ENCODE measurements at places on chromosomes 5 and 9.
A peak's percentile ranks its signal among the peaks of the same experiment; 100 is the strongest.

- no peak for DNase-seq
These were observed 10.9 kb upstream of the SOWAHA start for GRCh38 chr5:132802044-132802684.

DNA sequence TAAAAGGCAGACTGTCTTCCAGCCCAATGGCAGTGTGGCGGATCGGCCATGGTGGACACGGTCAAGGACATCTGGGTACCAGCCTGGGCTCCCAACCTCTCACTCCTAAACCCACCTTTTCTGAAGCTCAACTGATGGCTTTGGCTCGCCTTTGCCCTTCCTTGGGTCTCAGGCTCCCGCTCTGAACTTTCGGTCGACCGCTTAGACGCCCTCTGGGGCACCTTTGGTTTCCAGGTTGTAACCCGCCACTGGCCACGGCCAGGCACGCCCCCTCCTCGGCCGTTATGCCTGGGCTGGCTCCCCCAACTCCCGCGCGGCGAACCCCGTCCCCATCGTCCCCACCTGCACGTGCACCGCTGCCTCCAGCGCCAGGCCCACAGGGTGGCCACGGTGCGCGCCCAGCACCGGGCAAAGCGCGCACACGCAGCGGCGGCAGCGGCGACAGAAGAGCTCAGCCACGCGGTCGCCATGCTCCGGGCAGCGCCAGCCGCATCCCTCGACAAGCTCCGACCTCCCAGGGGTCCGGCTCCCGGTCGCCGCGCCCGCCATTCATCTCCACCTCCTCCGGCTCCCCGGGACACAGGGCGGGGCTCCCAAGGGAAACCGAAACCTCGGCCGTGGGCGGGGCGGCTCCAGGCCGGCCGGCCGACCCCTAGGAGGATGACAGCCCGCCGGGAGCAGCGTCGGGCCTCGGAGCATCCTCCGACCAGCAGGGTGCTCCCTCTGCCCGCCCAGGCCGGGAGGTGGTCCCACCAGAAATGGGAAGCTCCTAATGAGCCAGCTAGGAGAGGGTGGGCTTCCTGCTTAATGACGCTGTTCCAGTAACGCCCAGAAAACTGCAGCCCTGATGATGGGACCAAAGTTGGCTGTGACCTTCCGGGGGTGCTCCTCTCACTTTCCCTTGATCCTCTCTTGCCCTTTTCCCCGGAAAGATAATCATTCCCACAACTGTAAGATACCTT lies at the start of gene TRIM14:
TRIM14 (minus strand) TSS at position 583 of the 962 bp plus-strand sequence; CDS start at position 549, 34 bp downstream.
- DNase-seq, result peak; percentile 62

GRCh38 chr5:2714026-2714425 lies 37.5 kb downstream of the IRX2 start:
- no peak for DNase-seq

- no peak for DNase-seq
These were observed 124.3 kb upstream of the SLC25A48 start for GRCh38 chr5:135710045-135710675.

DNA sequence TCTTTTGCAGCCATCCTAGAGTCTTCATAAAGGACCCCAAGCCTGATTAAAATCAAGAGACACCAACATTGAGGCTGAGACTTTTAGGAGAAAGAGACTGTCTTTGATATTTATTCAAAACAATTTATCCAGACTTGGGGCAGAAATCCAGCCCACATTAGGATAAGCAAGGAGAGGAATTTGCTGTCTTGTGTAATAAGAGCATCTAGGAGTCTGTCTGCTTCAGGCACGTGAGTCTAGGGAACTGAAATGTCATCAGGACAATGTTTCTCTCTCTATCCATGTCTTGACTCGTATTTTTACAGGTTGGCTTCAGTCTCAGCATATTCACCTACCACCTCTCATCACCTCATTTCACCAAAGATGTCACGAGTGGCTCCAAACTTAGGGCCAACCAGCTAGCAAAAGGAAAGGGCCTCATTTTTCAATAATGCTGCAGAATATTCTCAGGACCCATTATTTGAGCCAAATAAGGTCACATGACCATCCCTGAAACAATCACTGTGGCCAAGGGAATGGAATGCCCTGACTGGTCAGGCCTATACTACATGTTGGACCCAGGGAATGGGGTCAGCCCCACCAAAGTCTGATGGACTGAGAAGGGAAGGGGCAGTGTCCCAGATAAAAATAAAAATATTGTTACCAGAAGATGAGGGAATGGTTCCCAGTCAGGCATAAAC lies 70.3 kb upstream of the SAP30L start:
- DNase-seq, result no peak

DNA sequence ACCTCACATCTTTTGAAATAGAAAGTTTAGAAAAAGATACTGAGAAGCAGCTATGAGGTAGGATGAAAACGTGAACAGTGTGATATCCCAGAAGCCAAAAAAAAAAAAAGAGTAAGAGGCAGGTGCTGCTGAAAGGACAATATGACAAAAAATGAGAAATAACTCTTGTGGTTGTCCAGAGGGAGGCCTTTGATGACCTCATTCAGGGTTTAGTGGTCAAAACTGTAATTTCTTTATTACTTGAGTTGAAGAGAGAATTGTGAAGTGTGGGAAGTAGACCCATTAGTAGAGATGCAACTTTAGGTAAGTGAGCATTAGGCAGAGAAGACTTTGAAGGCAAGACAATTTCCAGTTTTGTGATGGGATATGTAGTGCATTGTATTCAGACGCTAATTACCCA lies 1306.3 kb upstream of the ACO1 start:
- no peak for DNase-seq

GRCh38 chr5:146072595-146072994 lies 32.8 kb downstream of the PLAC8L1 start:
- DNase-seq, result no peak

DNA sequence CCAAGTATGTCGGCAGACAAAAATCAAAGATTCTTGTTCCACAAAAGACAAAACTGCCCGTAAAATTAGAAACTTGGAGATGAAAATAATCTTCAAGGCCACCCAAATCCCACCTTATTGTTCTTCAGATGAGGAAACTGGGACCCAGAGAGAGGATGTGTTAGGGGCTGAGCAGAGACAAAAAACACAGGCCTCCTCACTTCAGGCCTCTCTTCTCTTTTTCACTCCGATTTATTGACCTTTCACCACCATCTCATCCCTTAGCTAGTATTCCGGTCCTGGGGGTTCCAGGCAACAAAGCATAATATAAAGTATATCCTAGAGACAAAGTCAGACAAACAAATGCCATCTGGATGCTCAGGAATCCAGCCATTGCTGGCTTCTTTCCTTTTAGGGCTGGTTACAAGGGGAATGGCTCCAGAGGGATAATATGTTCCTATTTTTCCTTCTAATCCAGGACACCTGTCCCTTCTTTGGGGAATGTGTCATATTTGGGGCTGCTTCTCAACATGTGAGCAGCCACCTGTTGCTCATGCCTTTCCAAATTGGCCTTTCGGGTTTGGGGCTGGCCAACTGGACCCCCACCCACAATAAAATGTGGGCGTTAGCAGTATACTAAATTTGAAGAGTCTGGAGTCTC lies 42.2 kb upstream of the AFAP1L1 start:
- DNase-seq, result no peak

DNA sequence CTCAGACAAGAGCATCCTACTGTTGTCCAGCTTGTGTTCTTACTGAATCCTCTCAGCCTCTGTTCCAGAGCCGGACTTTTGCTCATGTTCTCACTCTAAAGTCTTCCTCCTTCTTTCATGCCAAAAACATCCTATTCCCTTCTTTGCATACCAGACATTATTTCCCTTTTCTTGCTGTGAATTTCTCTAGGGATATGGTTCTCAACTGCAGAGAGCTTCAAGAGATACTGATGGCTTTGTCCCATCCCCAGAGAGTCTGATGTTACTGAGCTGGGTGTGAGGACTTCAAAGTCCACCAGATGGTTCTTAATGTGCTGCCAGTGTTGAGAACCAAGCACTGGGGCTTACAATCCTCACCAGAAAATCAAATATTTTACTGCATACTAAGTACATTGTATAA lies 98.6 kb upstream of the FER start:
- no peak for DNase-seq

DNA sequence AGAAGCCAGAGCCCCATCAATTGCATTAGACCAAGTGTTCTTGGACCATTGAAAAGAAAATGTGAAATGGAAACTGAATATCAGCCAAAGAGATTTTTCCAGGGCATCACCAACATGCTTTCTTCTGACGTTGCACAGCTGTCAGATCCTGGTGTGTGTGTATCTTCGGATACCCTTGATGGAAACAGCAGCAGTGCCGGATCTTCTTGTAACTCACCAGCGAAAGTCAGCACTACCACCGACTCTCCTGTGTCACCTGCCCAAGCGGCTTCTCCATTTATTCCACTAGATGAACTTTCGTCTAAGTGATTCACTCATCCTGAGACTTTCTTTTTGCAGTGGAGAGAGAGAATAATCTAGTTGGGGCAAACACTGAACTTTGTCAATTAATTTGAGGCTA lies 75.7 kb downstream of the PIP5K1B start:
- peak; percentile 23 for DNase-seq

DNA sequence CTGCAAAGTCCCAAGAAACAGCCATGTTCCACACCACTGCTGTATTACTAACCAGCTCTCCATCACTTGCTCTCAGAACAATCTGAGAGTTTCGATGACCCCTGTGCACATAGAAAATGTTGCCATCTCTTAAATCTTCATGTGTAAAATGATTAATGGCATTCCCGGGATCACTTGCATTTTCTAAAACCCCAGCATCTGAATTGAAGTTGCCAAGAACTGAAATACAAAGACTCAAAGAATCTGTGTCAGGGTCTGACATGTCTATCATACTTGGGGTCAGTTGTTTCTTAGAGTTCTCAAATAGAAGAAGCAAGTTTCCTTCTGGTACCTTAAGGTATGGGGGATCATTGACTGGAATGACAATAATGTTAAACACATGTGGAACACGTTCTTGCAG lies 115.1 kb downstream of the ESM1 start:
- DNase-seq, result no peak

DNA sequence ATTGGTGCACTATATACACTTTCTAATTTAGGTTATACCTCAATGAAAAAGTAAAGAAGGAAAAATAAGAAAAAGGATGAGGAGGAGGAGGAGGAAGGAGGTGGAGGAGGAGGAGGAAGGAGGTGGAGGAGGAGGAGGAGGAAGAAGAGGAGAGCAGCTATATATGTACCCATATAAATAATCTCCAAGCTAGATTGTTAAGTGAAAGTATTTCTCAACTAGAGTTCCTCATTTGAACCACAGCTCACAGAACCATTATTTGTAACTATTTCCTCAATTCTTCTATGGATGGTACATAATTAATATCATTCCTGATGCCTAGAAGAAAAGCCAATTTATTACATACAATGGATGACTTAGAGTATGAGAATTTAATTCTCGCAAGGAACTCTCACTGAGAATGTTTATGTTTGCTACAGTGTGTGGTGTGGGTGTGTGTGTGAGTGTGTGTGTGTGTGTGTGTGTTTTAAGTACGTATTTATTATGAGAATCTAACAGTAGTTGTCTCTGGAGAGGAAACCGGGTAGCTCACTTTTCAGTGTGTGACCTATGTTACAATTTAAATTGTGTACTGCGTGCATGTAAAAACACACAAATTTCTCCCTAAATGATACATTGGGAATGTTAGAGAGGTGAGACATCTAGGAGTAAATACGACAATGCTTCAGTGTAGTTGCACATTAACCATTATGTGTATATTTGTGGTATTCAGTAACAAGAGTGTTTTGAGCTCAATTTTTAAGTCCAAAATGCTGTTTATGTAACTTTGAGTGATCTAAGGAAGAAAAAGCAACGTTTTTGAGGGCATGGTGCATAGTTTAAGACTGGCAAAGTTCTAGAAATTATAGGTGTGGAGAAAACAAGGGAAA lies 20.2 kb upstream of the NREP start:
- DNase-seq, result no peak

- no peak for DNase-seq
These were observed 657 bp downstream of the NUP214 start for GRCh38 chr9:131126059-131126426.

- DNase-seq, result no peak
These were observed 158.5 kb downstream of the TRPM3 start for GRCh38 chr9:70962761-70963440.

DNA sequence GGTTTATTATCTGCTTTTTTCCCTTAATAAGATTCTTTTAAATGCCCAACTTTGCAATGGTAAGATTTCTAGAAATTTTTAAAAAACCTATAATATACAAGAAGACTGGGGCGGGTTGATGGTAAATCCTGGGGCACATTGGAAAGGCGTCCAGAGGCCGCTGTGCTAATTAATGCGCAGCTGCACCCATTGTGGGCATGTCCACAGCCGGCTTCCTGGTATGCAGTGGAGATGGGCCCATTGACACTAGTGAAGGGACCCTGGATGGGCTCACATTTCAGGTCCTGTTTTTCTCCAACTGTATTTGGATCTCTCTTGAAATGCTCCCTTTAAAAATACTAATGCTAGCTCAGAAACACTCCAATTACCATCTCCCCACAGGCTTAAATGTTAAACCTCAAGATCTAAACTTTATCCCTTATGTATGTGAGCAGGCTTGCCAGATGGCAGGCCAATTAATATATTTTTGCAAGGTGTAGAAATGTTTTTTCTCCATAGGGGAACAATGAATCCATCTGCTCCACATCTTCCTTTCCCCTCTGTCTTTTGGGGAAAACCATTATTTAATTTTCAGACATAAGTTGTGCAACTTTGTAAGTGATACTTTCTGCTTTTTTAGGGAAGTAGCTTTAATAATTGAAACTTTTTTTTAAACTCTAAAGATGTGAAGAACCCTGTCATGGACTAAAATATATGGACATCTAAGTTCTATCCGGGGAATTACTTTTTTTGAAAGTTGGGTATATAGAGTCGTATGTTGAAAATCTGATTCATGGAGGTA lies 177.3 kb downstream of the CD180 start:
- no peak for DNase-seq
